ENCODE measurements at places on chromosomes 11 and 22.

DNA sequence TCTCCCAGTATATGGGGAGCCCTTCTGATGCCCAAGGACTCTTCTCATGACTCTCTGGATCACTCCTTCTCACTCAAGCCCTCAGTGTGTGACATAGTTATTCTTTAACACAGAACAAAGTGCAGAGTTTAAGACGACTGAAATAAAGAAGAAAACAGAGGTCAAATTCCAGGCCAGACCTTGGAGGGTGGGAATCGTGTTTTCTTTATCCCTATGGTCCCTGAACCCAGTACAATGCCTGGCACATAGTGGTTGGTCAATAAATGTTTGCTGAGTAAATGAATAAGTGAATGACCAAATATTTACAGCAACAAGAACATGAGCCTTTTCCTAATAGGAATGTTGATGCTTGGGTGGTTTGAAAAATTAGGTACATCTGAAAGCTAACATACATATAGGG, 28.8 kb downstream of the VSTM5 start:
- DNase-seq = no peak

- DNase-seq = no peak
Measured at GRCh38 chr22:22802339-22802970, 85.2 kb upstream of the IGLL5 start.

DNA sequence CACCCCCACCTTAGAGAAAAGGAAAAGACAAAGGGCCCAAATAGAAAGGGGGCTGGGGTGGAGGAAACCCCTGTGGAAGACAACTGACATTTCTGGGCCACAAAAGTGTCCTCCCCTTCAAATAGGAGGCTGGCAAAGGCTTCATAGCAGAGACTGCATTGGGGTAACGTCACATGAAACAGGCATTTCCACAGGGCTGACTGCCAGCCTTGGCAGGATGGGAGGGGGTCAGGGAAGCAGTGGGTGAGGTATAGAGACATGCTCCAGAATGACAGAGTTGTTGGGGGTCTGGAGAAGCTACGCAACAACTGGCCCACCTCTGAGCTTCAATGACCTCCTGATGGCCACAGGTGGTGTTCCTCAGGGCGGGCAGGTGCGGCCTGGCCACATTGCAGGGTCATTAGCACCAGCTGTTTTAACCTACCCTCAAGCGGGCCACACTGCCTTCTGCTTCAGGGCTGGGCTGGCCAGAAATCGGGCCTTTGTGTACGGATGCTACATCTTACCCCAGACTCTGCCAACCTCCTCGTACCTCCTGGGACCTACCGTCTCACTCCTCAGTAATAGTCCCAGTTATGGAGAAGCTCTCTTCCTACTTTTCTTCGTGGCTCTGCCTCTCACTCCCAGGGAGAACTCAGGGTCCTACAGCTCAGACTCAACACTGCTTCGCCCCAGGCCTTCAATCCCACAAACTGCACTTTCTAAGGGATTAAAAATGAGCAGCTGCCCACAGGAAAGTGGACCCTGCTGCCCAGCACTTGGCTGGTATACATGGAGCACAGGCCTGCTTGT, 160.0 kb upstream of the NCAM1 start:
- no peak for DNase-seq

GRCh38 chr22:22357024-22357883, 112.7 kb downstream of the VPREB1 start:
- peak; percentile 89 for DNase-seq

DNA sequence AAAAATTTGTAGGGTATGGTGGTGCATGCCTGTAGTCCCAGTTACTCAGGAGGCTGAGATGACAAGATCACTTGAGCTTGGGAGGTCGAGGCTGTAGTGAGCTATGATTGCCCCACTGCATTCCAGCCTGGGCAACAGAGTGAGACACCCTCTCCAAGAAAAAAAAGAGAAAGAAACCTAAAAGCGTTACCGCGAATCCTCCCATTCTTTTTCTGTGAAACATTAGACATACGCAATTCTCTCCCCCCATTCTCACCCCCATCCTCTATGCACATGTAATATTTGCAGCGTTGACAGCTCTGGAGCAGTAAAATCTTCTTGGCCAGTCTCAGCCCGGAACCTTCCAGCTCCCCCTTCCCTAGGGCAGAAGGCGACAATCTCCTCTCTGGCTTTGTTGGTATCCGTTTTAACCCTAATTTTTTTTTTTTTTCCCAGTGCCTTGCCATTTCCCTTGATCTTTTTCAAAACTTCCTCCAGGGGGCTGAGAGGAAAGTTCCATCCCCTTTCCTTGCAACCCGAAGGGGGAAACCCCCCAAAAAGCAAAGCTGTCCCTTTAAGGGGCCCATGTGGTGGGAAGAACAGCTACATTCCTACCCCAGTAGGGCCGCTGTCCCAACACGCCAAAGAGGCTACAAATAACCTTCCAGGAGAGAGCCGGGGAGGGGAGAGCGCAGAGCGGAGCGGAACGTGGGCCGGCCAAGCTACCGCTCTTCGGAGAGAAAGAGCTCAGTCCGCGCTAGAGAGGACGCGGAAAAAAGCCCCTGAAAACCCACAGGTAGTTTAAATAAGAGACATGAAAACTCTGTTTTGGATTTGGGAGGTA, 1.9 kb downstream of the LRP4 start:
- peak; percentile 56 for DNase-seq

- DNase-seq = no peak
Measured at GRCh38 chr11:66157182-66157864, 87.3 kb downstream of the PACS1 start.

GRCh38 chr22:41775976-41776375, 24.5 kb upstream of the CCDC134 start:
- no peak for DNase-seq

DNA sequence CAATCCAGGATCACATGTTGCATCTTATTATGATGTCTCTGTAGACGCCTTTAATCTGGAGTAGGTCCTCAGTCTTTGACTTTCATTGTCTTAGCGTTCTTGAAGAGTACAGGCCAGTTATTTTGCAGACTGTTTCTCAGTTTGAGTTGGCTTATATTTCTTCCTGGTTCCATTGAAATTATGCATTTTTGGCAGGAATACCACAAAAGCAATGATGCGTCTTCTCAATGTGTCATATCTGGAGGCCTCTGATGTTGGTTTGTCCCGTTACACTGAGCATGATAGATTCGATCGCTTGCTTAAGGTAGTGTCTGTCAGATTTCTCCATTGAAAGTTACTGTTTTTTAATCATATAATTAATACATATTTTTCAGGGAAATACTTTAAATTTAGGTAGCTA, 30.6 kb downstream of the TECTA start:
- DNase-seq = no peak

GRCh38 chr11:86218125-86219084, 26.1 kb upstream of the EED start:
- peak; percentile 81 for DNase-seq

- DNase-seq = no peak
Measured at GRCh38 chr11:28981381-28981780, 873.2 kb downstream of the METTL15 start.

DNA sequence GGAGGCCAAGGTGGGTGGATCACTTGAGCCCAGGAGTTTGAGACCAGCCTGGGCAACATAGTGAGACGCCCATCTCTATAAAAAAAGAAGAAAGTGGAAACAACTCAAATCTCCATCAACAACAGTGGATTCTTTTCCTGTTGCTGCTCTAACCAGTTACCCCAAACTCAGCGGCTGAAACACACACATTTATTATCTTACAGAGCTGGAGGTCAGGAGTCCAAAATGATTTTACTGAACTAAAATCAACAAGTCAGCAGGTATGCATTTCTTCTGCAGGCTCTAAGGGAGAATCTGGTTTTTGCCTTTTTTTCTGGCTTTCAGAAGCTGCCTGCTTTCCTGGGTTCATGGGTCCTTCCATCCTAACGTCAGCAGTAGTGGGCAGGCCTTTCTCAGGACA, 11.7 kb upstream of the GCAT start:
- no peak for DNase-seq
